DMS79 (cell line): ENCODE measurements at places on chromosomes 4 and X.

- no peak for DNase-seq
Observed at GRCh38 chr4:25535701-25536473, 119.8 kb upstream of the SLC34A2 start.

DNA sequence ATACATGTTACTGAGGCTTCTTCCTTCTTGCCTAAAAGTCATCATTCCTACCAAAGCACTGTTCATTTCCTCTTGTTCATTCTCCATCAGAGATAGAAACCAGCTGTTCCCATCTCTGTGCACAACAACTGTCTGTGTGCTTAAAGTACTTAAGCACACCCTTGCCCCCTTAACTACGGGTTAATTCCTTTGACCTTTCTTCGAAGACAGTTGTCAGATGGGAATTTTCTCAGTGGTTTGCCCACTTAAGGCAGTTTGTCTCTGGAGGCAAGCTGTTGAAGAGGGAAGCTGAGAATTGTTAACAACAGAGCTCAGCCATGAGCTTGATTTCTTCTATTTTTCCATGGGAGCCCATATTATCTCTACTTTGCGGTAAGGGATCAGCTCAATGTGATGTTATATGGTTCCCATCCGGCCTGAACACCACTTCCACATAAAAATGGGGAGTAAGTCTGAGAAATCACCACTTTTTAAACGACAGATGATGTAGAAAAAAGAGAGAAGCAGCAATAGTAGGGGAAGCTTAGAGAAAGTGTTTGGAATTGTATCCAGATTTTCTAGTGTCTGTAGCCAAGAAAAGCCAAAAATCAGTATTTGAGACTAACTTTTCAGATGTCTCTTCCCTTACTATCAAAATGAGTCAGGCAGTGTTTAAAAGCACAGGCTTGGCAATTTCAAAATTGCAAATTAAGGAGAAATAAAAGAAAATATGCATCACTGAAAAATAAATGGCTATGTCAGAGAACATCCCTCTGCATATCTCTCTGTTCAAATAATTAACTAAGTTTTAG lies 194.4 kb downstream of the SLIT2 start:
- no peak for DNase-seq

DNA sequence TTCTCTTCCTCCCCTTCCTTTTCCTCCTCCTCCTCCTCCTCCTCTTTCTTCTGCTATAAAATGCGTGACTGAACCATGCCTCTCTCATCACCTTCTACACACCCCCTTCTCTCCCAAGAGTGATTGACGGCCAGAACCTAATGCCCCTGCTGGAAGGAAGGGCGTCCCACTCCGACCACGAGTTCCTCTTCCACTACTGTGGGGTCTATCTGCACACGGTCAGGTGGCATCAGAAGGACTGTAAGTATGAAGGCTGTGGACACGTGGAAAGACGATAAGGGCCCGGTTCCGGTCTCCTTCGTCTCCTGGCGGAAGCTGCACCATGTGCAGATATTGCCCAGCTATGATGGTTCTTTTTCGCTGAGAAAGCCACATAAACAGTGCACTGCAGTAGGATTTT lies 12.1 kb upstream of the ARSF start:
- no peak for DNase-seq

DNA sequence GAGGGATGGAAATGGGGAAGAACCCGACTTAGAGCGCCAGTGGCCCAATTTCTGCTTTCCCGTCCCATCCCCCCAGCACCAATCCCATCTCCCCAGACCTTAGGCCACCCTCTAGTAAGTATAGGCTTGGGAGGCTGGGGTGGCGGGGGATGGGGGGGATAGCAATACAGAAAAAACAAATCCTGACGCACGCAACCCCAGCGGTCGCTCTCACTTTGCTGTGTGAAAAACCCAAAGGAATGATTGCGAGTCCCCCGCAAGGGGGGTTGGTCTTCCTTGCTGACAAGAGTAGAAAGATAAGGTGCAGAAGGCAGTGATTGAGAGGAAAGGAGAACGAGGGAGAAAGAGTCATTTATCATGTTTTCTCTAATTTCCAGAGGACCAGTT lies 863 bp downstream of the CPE start:
- DNase-seq, result no peak

- DNase-seq, result no peak
Observed at GRCh38 chrX:104712515-104712914, 146.5 kb downstream of the IL1RAPL2 start.

DNA sequence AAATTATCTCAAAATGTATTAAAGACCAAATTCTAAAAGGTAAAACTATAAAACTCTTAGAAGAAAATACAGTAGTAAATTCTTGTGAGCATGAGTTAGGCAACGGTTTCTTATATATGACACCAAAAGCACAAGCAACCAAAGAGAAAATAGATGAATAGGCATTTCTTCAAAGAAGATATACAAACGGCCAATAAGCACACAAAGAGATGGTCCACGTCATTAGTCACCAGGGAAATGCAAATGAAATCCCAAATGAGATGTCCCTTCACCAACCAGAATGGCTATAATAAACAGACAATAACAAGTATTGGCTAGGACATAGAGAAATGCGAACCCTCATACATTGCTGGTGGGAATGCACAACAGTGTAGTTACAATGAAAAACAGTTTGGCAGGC lies 44.6 kb downstream of the RAB33A start:
- no peak for DNase-seq

DNA sequence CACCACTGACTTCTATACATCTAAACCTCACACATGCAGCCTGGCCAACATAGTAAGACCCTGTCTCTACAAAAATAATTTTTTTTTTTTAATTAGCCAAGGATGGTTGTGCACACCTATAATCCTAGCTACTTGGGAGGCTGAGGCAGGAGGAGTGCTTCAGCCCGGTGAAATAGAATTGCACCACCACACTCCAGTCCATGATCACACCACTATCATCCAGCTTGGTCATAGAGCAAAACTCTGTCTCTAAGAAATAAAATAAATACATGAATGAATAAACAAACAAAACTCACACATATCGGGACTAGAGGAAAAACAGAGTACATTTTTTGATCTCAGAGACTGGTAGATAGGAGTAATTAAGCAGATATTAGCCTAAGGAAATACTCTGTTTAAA lies 66.6 kb upstream of the PDE5A start:
- DNase-seq, result no peak

DNA sequence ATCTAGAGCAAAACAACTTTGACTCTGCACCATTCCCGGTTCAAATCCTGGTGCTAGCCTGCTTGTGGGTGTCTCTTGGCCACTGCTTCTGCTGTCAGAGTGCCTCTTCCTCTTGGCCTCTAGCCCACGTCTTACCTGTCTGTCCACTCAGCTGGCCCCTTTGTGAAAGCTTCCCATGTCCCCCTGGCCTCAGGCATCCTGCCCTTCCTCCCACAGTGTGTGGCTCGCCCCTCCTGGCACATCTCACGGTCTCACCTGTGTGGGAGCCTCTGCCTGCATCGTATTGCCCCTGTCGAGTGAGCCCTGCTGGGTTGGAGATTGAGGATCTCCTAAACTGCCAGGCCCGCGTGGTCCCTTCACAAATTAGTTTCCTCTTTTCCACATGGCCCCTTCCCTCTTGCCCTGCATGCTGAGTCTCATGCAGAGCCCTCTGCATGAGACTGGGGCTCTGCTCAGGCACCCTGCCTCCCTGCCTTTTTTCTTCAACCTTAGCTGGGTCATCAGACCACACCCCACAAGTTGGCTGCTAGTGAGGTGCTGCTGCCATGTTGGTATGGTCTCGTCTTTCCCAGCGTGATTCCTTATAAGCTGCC lies 53.7 kb upstream of the TADA2B start:
- no peak for DNase-seq

DNA sequence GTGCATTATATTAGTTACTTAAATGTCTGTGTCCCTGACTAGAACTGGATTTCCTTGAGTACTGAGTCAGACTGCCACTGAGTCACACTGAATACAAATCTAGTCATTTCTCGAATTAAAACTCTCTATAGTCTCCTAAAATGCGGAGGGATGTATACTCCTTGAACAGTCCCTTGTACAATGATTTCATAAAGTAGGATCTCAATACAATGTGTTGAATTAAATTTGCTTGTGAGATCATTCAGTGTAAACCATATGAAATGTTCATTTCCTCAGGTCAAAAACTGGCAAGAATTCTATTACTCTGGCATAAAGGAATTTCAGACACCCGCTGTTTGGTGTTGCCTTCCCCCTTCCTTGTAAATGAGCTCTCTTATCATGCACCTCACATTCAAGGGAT lies 17.5 kb upstream of the FAM241A start:
- no peak for DNase-seq

- no peak for DNase-seq
Observed at GRCh38 chr4:156113138-156113765, 159.6 kb upstream of the CTSO start.

- DNase-seq, result no peak
Observed at GRCh38 chrX:3169421-3169820, 128.2 kb downstream of the ARSF start.

DNA sequence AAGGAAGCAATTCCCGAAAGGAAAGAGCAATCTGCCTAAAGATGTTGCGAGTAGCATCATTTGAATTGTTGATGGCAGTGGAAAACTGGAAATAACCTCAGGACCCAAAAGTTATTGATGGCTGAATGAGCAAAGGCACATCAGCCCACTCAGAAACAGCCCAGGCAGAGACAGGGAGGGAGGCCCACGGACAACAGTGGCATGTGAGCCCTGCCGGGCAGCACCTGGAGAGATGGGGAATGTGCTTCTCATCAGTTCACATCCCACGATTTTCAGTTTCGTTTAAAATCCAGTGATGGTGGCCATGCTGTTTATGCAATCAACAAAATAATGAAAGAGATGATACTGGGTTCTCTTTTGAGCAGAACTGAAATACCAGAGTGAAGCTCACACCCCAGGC lies 80.0 kb downstream of the JAKMIP1 start:
- no peak for DNase-seq

DNA sequence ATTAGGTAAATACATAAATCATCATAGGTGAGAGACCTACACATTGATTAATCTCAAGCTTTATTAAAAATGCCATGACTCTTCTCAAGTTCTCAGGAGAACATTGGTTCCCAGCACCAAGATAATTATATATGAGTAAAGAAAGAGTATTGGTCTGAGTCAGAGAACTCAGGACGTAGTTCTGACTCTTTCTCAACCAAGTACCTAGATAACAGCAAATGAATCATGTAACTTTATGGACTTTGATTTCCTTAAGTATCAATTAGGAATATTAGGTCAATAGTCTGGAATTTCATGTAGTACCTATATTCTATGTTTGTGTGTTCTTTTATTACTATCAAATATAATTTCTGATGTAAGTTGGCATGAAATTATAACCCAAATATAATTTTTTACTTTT lies 409.9 kb downstream of the GABRG1 start:
- no peak for DNase-seq

DNA sequence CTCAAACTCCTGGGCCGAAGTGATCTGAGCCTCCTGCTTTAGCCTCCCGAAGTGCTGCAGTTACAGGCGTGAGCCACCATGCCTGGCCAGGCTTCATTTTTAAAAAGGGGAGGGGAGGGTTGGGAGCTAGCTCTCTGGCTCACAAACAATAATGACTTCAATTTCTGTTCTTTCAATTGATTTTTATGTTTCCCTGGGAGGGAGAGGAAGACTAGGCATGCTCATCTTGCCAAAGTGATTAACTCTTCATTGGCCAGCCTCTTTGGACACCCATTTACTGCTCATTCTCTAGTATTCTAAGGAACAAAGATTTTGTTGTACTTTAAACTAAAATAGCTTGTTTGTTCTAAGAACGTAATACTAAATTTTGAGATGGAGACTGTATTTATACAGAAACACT lies 43.4 kb upstream of the TRIM2 start:
- DNase-seq, result no peak

- DNase-seq, result no peak
Observed at GRCh38 chrX:1610166-1610565, 4.7 kb upstream of the ASMT start.

- DNase-seq, result no peak
Observed at GRCh38 chr4:76538296-76538695, 103.3 kb downstream of the SHROOM3 start.

DNA sequence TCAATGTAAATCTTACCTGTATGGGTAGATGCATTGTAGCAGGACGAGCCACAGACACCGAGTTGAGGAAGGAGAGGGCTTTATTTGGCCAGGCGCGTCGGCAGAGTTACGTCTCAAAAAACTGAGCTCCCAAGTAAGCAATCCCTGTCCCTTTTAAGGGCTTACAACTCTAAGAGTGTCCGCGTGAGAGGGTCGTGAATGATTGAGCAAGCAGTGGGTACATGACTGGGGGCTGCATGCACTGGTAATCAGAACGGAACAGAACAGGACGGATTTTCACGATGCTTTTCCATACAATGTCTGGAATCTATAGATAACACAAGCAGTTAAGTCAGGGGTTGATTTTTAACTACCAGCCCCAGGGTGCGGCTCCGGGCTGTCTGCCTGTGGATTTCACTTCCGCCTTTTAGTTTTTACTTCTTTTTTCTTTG lies 524.9 kb upstream of the HTR2C start:
- DNase-seq, result no peak

- DNase-seq, result no peak
Observed at GRCh38 chr4:60911127-60911526, 289.0 kb upstream of the ADGRL3 start.

DNA sequence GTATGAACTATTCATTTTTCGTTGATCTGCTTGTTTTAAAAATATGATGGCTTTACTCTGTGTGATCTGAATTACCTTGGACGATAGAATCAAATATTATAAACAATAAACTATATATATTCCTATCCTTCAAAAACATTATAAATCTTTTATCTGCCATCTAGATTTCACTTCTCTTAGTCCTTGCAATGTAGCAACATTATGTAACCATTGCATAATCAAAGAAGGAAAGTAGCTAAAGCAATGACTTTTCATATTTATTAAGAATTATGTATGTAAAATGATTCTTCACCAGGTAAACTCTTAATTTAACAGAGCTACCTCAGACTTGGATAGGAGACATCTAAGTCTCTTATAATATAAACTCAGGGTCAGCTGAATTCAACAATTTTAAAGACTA lies 210.5 kb downstream of the ADAMTS3 start:
- DNase-seq, result no peak

GRCh38 chr4:118727360-118727759 lies 42.2 kb downstream of the METTL14 start:
- DNase-seq, result no peak

- DNase-seq, result peak; percentile 15
Observed at GRCh38 chr4:1249731-1250526, 999 bp upstream of the CTBP1 start.

DNA sequence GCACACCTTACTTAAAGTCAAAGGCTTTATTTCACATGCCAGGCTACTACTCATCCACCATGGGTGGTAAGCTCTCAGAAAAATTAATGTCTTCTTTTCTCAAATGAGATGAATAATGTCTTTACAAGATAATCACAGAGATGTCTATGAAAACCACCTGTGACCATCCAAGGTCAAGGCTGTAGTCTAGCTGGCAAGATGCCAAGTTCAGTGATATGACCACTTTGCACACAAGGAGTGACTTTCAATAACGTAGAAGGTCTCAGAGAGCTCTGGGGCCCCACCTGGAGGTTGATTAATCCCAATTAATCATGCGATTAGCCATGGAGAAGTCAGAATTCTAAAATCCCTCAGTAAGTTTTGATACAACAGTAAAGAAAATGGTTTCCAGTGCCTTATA lies 20.5 kb downstream of the ANOS1 start:
- DNase-seq, result no peak

GRCh38 chrX:45669715-45670340 lies 469.2 kb upstream of the DIPK2B start:
- no peak for DNase-seq

- DNase-seq, result no peak
Observed at GRCh38 chrX:103002576-103002975, 61.4 kb downstream of the BEX1 start.
